Activated CD8-positive, alpha-beta T cell treated with anti-CD3 and anti-CD28 coated beads, Interleukin-2, amount 10 ng/mL, durations not matched to agents 7 days and 5 days (primary cell): ENCODE measurements at places on chromosomes 5 and 9. TPM values are rescaled to one million over a fixed set of nuclear protein-coding genes. Genes with fewer than 3 reads are reported as not detected.

The RUSC2 gene
- 1.9 TPM for total RNA-seq

The WHRN gene
- total RNA-seq = 2.6 TPM

The CAAP1 gene
- total RNA-seq = 20.8 TPM

The SMC5 gene
- 44.7 TPM for total RNA-seq

The JAKMIP2 gene
- total RNA-seq = 8.9 TPM

The FIBCD1 gene
- total RNA-seq = not detected

The CAVIN4 gene
- total RNA-seq = 0.11 TPM

GRCh38 chr9:123724211-123724796 is 205.6 kb downstream of the DENND1A start:
- H3K4me3 ChIP-seq = no peak overlapping the region
- no peaks in the 10 kb centered on the region for H3K4me1 ChIP-seq
- peaks cover 24% of the 10 kb centered on the region for H3K36me3 ChIP-seq
- H3K27me3 ChIP-seq = no peaks in the 10 kb centered on the region
- no peak for DNase-seq
- H3K27ac ChIP-seq = no peak overlapping the region

- no peaks in the 10 kb centered on the region for H3K36me3 ChIP-seq
- no peak overlapping the region for H3K4me3 ChIP-seq
- DNase-seq = no peak
- no peak overlapping the region for H3K27ac ChIP-seq
- peaks cover 3% of the 10 kb centered on the region for H3K27me3 ChIP-seq
Measured at GRCh38 chr9:133258061-133259015, 16.7 kb downstream of the ABO start.

DNA sequence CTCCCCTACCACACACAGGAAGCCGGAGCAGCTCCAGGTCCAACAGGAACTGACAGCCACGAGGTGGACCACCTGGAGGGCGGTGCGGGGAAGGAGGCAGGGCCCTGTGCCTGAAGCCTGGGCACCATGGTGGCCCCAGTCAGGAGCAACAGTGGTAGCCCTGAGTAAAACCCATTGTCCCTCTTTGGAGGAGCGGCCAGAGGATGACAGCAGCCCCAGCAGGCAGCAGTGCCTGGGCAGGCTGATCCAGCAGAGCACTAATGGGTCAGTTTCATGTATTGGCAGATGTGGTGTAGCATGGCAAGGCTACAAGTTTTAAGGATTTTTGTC is 47.7 kb upstream of the GARNL3 start:
- H3K27ac ChIP-seq = peak overlapping the region; percentile 12
- H3K4me1 ChIP-seq = peaks cover 6% of the 10 kb centered on the region

- no peaks in the 10 kb centered on the region for H3K4me1 ChIP-seq
- DNase-seq = no peak
- H3K36me3 ChIP-seq = no peaks in the 10 kb centered on the region
- H3K4me3 ChIP-seq = no peak overlapping the region
- H3K27ac ChIP-seq = no peak overlapping the region
Measured at GRCh38 chr5:58446024-58446423, 13.9 kb downstream of the PLK2 start.

- H3K27ac ChIP-seq = no peak overlapping the region
- H3K27me3 ChIP-seq = peaks cover 14% of the 10 kb centered on the region
- H3K4me1 ChIP-seq = peaks cover 18% of the 10 kb centered on the region
Measured at GRCh38 chr5:60538955-60539866, 160.8 kb downstream of the DEPDC1B start.

GRCh38 chr9:23829580-23830475 is 3.8 kb upstream of the ELAVL2 start:
- H3K36me3 ChIP-seq = no peaks in the 10 kb centered on the region
- DNase-seq = no peak
- peaks cover 6% of the 10 kb centered on the region for H3K27me3 ChIP-seq
- no peaks in the 10 kb centered on the region for H3K4me1 ChIP-seq

- H3K27me3 ChIP-seq = peaks cover 7% of the 10 kb centered on the region
- H3K36me3 ChIP-seq = peaks cover 80% of the 10 kb centered on the region
- no peak for DNase-seq
- H3K27ac ChIP-seq = peak overlapping the region; percentile 85
Measured at GRCh38 chr5:883475-884181, 9.0 kb downstream of the BRD9 start.

GRCh38 chr5:36041537-36041845 is 25.2 kb downstream of the UGT3A2 start:
- no peak for DNase-seq
- no peaks in the 10 kb centered on the region for H3K4me1 ChIP-seq
- H3K36me3 ChIP-seq = no peaks in the 10 kb centered on the region
- H3K27ac ChIP-seq = no peak overlapping the region
- peaks cover 5% of the 10 kb centered on the region for H3K27me3 ChIP-seq
- no peak overlapping the region for H3K4me3 ChIP-seq

GRCh38 chr9:37574241-37574721 is 1.9 kb downstream of the FBXO10 start:
- H3K4me3 ChIP-seq = no peak overlapping the region
- peaks cover 9% of the 10 kb centered on the region for H3K4me1 ChIP-seq
- no peak overlapping the region for H3K27ac ChIP-seq
- DNase-seq = no peak
- peaks cover 6% of the 10 kb centered on the region for H3K27me3 ChIP-seq

GRCh38 chr5:33474004-33474403 is 33.2 kb downstream of the TARS1 start:
- H3K27me3 ChIP-seq = no peaks in the 10 kb centered on the region
- peaks cover 76% of the 10 kb centered on the region for H3K36me3 ChIP-seq
- H3K4me1 ChIP-seq = no peaks in the 10 kb centered on the region
- no peak for DNase-seq
- H3K4me3 ChIP-seq = no peak overlapping the region

DNA sequence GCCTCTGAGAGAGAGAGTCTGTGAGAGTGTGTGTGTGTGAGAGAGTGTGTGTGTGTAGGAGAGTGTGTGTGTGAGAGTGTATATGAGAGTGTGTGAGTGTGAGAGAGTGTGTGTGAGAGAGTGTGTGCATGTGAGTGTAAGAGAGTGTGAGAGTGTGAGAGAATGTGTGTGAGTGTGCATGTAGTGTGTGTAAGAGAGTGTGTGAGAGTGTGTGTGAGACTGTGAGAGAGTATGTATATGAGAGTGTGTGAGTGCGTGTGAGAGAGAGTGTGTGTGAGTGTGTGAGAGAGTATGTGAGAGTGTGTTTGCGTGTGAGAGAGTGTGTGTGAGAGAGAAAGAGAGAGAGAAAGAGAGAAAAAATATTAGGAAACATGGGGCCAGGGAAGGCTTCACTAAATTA is 588.3 kb upstream of the SGCD start:
- no peak overlapping the region for H3K27ac ChIP-seq
- no peak overlapping the region for H3K4me3 ChIP-seq
- H3K4me1 ChIP-seq = no peaks in the 10 kb centered on the region
- DNase-seq = no peak
- H3K27me3 ChIP-seq = no peaks in the 10 kb centered on the region

DNA sequence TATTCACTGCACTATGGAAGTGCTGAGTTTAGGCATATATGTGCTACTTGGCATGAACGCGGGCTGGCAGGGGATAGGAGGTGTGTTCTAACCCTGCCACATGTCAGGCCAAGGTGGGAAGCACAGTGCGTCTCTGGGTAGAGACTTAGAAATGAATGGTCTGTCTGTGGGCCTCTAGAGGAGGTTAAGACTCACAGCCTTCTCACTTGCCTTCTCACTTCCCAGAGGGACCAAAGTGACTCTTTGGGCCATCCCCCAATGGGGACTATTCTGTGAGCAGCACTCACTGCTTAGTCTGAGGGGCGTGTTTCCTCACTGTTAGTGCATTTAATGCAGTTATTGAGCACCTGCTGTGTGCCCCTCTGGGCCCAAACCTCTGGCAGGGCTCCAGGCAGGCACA is 2.4 kb upstream of the PITX1 start:
- H3K4me1 ChIP-seq = peaks cover 25% of the 10 kb centered on the region
- no peak overlapping the region for H3K4me3 ChIP-seq
- peaks cover 74% of the 10 kb centered on the region for H3K27me3 ChIP-seq

DNA sequence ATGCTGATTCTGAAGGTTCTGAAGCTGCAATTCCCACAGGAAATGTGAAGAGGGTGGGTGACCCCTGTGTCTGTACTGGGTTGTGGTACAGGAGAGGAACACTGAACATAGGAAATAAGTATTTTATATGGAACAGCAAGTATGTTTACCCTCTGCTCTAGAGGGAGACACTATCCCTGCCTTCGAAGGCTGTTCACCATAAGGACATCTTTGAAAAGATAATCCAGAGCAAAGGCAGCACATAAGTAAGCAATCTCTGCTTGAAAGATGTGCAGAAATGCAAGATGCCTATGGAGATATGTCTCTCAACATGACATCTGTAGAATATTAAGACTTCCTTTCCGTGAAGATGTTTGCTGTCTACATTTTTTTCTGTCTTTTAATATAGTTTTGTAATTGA is 184.4 kb upstream of the EFNA5 start:
- no peaks in the 10 kb centered on the region for H3K4me1 ChIP-seq
- no peak overlapping the region for H3K4me3 ChIP-seq
- no peaks in the 10 kb centered on the region for H3K36me3 ChIP-seq
- H3K27ac ChIP-seq = no peak overlapping the region
- DNase-seq = no peak

DNA sequence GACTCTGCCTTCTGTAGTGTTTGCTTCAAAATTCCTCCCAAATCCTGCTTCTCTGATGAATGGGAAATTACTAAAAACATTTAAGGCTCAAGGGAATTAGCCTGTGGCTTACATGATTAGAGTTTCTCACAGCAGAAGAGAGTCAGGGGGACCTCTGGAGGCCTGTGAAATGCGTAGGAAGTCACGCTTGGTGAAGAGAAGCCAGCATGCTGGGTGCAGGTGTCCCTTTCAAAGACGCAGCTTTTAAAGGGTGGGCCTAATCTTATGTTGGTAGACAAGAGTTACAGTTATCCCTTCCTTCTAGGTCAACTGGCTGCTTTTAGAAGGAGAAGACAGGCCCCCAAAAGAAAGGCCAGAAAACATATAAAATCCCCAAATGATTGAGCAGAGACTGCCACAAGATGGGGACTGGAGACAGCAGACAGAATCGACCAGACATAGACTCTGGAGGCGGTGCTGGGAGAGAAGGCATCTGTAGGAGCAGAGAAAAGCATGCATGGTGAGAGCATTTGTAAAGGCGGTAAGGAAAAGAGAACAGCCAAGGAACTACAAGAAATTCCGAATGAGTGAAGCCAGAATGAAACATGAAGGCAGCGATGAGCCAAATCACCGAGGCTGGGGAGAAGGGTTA is 42.3 kb downstream of the B4GALT1 start:
- H3K4me3 ChIP-seq = no peak overlapping the region
- H3K4me1 ChIP-seq = peaks cover 22% of the 10 kb centered on the region
- no peak for DNase-seq
- H3K27me3 ChIP-seq = no peaks in the 10 kb centered on the region
- H3K27ac ChIP-seq = peak overlapping the region; percentile 37
